ENCODE measurements at places on chromosomes 7 and 10. TPM values are rescaled to one million over a fixed set of nuclear protein-coding genes. Genes with fewer than 3 reads are reported as not detected.

DNA sequence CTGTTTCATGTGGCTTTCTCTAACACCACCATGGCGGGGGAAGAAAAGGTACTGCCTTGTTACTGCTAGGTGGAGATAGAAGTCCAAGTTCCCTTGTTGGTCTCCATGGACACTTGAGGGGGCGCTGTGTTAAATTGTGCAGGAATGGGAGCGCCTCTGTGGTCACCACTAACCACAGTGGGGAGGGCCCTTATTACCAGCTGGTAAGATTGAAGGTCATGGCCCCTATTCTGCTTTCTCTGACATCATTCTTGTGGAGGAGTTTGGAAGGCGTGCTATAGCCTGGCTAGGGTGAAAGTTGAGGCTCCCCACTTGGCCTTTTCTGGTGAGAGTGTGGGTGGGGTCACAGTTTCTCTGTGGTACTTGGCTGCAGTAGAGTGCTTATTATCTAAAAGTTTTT is 14.9 kb upstream of the MXI1 start:
- H3K27ac ChIP-seq, result no peak overlapping the region
- no peaks in the 10 kb centered on the region for H3K4me1 ChIP-seq
- peaks cover 10% of the 10 kb centered on the region for H3K27me3 ChIP-seq
- no peak overlapping the region for H3K4me3 ChIP-seq
- no peak for DNase-seq

- peaks cover 29% of the 10 kb centered on the region for H3K4me1 ChIP-seq
- H3K4me3 ChIP-seq, result no peak overlapping the region
- no peaks in the 10 kb centered on the region for H3K27me3 ChIP-seq
- no peaks in the 10 kb centered on the region for H3K36me3 ChIP-seq
- DNase-seq, result no peak
- H3K27ac ChIP-seq, result no peak overlapping the region
These were observed 179.2 kb downstream of the SH3PXD2A start for GRCh38 chr10:103676058-103676785.

- no peaks in the 10 kb centered on the region for H3K36me3 ChIP-seq
- no peak overlapping the region for H3K4me3 ChIP-seq
- DNase-seq, result no peak
- H3K27ac ChIP-seq, result no peak overlapping the region
- no peaks in the 10 kb centered on the region for H3K4me1 ChIP-seq
- H3K27me3 ChIP-seq, result no peaks in the 10 kb centered on the region
These were observed 135.8 kb downstream of the KCNMA1 start for GRCh38 chr10:77501846-77502261.

- H3K36me3 ChIP-seq, result no peaks in the 10 kb centered on the region
- H3K27ac ChIP-seq, result no peak overlapping the region
- DNase-seq, result no peak
- H3K27me3 ChIP-seq, result no peaks in the 10 kb centered on the region
These were observed 3.9 kb downstream of the HIP1 start for GRCh38 chr7:75734586-75735458.

ANTXRL gene
- total RNA-seq, result not detected

SCART1 gene
- total RNA-seq, result 10.5 TPM

MSS51 gene
- total RNA-seq, result 5.0 TPM

FGL2 gene
- total RNA-seq, result 4.5 TPM
